ENCODE measurements at places on chromosomes 11 and 22.

- no peak for DNase-seq
Measured at GRCh38 chr22:44963832-44964721, 45.7 kb downstream of the PHF21B start.

- no peak for DNase-seq
Measured at GRCh38 chr11:66363805-66364535, 7.6 kb downstream of the SLC29A2 start.

DNA sequence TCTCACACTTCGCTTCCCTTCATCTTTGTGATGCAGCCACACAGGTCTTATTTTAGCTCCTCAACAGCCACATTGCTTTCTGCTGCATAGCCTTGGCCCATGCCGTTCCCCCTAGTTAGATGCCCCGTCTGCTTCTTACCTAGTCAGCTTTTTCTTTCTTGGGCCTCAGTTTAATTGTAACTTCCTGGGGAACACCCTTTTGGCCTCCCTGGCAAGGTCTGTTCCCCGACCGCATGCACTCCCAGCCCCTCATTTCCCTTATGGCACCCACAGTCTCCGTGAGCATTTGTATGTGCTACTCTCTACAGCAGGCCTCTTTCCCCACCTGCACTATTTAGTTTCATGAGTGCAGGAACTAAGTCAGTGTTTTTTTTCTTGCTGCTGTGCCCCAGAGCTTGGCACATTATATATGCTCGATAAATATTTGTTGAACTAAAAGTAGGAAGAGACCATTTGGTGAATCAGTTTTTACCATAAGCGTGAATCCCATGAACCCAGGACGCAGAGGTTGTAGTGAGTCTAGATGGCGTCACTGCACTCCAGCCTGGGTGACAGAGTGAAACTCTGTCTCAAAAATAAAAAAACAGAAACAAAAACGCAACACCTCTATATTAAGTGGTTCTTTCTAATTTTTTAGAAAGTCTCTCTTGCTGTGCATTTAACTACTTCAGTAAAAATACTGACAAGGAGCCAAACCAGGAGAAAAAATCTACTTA, 38.5 kb downstream of the TNRC6B start:
- DNase-seq, result no peak

DNA sequence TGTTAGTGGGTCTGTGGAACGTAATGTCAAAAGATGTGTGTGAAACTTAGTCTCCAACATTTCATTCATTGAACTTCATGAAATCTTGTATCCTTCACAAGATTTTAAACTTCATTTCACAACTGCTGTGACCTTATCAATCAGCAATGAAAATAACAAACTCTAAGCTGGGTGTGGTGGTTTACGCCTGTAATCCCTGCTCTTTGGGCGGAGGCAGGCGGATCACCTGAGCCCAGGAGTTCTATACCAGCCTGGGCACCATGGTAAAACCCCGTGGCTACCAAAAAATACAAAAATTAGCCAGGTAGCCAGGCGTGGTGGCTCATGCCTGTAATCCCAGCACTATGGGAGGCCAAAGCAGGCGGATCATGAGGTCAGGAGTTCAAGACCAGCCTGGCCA, 5.1 kb downstream of the CHKA start:
- no peak for DNase-seq

GRCh38 chr11:27754035-27755017, 54.1 kb upstream of the BDNF start:
- no peak for DNase-seq

DNA sequence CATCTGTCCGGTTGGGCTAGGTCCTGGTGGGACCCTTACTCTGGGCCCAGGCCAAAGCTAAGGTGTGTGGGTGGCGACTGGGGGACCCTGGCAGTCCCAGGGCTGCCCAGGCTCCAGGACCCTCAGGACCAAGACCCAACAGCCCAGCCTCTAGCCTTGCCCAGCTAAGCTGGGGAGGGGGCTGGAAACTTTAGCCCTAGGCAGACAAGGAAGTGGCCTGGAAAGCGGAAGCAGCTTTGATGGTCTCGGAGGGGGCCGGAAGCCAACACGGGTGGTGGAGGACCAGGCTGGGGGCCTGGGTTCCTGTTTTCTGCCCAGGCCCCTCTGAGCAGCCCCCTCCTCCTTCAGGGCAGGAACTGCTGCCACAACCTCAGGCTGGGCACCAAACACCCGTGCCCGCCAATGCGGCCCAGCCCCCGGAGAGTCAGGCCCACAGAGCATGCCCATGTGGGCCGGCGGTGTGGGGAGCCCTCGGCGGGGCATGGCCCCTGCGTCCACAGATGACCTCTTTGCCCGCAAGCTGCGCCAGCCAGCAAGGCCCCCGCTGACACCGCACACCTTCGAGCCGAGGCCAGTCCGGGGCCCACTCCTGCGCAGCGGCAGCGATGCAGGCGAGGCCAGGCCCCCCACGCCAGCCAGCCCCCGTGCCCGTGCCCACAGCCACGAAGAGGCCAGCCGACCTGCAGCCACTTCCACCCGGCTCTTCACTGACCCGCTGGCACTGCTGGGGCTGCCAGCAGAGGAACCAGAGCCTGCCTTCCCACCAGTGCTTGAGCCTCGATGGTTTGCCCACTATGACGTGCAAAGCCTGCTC, 2.8 kb downstream of the SIPA1 start:
- DNase-seq, result no peak

DNA sequence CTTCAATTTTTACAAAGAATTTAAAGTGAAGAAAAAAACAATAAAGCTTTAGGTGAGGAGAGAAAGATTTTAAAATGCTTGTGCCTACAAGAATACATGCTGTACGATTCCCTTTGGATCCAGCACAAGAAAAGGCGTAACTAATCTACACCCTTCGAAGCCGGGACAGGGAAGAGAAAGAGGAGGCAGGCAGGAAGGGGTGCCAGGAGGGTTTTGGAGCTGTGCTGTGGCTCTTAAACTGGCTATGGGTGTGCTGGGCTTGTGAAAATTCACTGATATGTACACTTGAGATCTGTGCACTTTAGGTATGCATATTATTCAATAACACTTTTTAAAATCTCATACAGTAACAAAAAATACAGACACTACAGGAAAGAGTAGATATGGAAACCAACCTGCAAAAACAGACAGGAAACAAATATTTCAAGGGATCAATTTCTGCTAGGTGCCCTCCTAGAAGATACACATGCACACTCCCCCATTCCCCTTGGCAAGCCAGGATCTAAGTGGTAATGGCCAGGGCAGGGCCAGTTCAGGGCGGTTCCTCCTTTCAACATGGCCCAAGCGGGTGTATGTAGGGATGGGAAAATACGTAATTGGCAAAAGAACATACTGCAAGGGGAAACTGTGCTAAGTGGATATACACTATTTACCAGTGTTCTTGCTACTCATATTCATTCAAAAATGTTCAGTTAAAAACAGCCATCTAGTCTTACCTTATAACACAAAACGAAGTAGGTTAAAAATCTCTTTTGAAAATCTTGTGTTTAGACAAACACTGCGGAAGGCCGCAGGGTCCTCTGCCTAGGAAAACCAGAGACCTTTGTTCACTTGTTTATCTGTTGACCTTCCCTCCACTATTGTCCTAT, 54.2 kb downstream of the PACSIN2 start:
- no peak for DNase-seq

DNA sequence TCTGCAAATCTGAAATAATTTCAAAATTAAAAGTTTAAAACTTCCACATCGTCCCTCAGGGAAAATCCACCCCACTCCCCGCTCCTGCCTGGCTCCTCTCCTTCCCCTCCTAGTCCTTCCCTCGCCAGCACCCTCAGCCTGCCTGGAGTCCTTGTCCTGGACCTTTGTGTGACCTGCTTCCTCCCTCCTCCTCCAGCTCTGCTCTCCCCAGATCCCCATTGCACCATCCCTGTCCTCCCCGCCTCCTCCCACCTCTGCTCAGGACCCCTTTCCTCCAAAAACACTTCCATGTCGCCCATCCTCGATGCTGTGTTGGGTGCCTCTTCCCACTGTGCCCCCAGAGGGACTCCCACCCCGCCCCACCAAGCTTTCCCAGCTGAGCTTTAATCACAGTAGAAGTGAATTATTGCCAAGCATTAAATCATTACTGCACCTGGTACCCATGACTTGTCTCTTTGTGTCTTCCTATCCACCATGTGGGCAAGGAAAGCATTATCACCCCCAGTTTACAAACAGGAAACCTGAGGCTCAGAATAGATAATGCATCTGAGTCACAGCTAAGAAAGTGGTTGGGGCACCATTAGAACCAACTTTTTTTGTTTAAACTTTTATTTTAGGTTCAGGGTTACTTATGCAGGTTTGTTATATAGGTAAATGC, 2.4 kb upstream of the ZP1 start:
- no peak for DNase-seq

DNA sequence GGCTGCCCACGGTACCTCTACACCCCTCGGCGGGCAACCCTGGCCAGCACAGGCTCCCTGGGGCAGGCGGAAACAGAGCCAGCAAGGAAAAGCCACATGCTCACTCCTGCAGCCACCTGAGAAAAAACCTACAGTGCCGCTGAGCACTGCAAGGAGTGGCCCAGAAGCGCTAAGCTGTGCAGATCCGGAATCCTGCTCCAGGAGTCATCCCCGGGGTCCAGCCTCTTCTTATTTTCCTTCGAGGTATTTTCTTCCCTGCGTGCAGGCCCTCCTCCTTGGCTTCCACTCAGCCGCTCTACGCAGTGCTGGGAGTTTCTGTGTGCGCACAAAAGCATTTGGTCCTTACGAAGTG, 81.0 kb downstream of the TRMU start:
- no peak for DNase-seq

DNA sequence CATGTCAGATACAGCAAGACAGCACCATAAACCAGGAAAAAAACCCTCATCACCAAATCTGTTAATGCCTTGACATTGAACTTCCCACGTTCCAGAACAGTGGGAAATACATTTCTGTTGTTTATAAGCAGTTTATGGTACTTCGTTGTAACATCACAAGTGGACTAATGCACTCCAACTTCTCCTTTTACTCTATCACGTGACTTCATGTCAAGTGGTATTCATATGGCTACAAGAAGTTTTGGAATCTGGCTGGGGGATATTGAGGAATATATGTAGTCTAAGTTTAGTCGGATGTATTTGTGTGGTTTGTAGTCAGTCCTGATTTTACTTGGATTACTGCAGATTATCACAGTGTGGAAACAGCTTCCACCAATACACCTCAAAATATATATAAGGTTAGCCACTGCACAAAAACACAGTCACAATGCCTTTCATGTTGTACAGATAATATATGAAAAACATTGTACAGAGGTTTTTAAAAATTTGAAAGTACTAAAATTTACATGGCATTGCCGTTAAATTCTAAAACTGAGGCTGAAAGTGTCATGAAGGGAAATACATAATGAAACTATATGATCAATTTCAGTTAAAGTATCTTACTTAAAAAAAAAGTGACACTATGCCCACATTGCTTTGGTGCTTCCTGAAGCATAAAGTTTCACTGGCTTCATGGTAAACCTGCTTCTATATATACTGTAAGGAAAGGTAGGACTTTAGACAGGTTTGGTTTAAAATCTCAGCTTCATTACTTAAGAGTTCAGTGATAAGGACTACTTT, 134.1 kb downstream of the CASP12 start:
- DNase-seq, result no peak

GRCh38 chr22:35984183-35985175, 44.1 kb downstream of the RBFOX2 start:
- DNase-seq, result no peak

DNA sequence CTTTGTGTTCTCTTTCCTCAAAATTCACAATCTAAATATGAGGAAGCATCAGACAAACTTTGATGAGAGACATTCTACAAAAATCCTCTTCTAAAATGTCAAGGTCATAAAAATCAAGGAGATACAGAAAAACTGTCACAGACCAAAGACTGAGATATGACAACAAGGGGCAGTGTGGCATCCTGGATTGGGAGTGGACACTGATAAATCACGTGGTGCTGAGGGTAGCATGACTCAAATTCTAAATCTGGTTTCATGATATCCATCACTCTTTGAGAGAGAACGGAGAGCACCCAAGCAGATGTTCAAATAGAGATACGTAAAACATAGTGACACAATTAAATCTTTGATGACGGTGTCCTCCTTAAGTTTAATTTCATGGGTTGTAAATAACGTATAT, 13.0 kb upstream of the CARD18 start:
- DNase-seq, result no peak

DNA sequence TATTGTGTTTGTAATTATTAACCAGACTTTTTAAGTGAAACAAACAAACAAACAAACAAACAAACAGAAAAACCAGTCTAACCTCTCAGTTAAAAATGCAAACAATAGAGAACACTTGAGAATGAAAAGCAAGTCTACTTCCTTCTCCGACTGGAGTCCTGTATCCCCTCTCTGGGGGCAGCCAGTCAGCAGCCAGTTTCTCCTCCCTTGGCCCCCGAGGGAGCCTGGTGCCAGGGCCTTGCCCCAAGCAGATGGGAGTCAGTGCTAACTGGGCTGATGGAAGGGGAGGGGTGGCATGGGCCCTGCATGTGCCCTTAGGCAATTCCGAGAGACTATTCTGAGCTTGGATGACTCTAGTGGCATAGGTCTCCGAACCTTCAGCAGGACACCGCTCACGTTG, 137.2 kb downstream of the GRIK4 start:
- no peak for DNase-seq

GRCh38 chr11:114285599-114285998, 10.6 kb upstream of the NNMT start:
- no peak for DNase-seq

GRCh38 chr11:112760396-112761059, 200.7 kb upstream of the NCAM1 start:
- no peak for DNase-seq

GRCh38 chr11:3967695-3968094, 112.2 kb downstream of the STIM1 start:
- DNase-seq, result no peak

DNA sequence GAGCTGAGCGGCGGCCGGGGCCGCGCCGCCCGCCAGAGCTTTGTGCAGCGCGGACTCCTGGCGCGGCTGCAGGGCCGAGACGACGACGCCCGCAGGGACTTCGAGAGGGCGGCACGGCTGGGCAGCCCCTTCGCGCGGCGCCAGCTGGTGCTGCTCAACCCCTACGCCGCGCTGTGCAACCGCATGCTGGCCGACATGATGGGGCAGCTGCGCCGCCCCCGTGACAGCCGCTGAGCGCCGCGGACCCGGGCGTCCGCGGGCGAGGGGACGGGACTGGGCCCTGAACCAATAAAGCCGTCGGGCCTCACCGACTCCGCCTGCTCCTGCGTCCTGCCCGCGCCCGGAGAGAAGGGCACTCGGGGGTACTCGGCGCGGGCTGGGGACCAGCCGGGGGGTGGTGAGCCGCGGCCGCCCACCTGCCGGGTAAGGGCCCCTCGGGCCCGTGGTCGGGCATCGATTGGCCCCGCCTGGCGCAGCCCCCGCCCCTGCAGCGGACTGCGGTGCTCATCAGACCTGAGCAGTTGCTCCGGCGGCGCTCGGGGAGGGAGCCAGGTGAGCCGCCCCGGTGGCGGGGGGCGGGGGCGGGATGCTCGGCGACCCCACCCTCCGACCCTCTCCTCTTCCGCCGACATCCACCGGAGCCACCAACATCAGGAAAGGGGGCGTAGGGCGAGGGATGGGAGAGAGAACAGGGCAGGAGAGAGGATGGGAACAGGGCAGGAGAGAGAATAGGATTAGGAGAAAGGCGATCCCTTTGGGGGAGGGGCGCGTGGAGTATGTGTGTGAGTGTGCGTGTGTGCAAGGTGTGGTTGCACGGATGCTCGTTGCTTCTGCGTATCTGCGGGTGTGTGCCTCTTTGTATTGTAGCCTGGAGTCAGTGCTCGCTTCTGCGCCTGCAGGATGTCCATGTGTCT, at the start of gene TMEM25:
Gene TMEM25, plus strand, starts transcription at position 510 of the 914 bp plus-strand sequence. CDS start 610 bp downstream, outside the sequence.
- no peak for DNase-seq
